ENCODE measurements at places on chromosomes 1 and 21.

DNA sequence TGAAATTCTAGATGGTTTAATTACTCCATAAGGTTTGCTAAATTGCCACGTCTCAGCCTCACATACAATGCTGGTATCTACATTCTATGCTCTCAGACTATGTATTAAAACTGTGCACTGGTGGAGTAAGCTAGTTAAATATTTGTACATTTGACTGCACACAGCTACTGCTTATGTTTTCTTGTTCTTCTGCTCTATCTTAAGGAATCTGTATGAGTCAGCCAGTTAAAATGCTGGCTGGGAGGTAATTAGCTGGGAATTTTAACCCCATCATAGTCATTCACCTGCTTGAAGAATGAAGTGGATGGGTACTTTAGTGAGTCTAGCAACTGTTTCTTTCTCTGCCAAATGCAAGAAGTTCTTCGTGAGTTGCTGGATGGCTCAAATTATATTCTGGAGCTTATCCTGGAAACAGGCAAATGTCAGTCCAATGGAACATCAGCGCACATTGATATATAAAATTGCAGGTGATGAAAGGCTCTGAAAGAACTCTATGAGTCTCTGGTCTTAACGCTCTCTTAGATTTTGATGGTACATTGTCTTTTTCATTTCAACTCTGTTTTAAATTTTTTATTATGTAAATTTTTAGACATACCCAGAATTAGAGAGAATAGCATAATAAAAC lies 83.4 kb downstream of the BACH1 start:
- DNase-seq, result no peak

GRCh38 chr1:153238527-153238926 lies 21.0 kb upstream of the LORICRIN start:
- no peak for DNase-seq

- no peak for DNase-seq
Measured at GRCh38 chr1:56898879-56899278, 44.3 kb downstream of the C8A start.

DNA sequence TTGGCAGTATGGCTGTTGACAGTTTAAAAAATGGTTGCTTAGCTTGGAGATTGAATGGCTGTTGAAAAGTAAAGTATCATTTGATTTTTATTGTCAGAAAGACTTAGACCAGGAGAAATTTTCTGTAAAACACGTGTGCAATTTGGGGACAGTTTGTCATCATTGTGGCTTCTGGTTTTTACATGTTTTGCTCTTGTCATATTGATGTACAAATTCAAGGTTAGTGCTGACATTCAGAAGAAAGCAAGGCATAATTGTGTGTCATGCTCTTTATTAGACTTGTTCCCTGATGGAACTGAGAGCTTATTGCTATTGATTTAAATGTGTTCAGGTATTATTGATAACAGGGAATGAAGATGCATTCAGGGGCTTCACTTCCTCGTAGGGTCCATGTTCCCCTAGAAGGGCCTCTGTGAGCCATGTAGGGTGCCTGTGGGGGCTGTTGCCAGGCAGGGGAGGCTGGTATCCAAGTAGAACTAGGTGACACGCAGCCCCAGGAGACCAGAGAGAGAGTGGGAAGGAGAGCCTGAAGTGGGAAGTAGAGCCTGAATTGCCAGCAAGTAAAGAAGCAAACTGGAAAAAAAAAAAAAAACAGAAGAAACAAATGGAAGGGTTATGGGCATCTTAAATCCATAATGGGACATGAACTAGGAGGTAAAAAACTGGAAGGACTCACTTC lies 32.7 kb upstream of the PLXNA2 start:
- no peak for DNase-seq

GRCh38 chr21:29302359-29302875 lies 3.7 kb downstream of the BACH1 start:
- DNase-seq, result no peak

DNA sequence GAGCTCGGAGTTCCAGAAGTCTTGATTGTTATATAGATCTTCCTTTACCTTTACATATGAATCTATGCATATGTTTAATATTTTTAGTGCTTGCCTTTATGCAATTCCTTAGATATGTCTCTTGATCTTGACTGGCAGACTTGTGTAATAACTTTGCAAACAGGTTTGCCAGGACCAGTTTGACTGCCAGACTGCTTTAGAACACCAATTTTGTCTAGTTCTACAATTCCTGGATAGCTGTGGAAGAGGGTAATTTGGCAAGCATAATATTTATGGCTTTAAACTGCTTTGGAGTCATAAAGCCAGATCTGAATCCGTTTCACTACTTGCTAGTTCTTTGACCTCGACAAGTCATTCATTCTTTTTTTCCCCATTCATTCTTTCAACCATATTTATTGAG lies 250.0 kb downstream of the FAF1 start:
- DNase-seq, result no peak

- DNase-seq, result no peak
Measured at GRCh38 chr1:16724718-16725438, 15.4 kb upstream of the RNU1-4 start.

- DNase-seq, result peak; percentile 29
Measured at GRCh38 chr21:42174173-42174572, 44.8 kb upstream of the ABCG1 start.

DNA sequence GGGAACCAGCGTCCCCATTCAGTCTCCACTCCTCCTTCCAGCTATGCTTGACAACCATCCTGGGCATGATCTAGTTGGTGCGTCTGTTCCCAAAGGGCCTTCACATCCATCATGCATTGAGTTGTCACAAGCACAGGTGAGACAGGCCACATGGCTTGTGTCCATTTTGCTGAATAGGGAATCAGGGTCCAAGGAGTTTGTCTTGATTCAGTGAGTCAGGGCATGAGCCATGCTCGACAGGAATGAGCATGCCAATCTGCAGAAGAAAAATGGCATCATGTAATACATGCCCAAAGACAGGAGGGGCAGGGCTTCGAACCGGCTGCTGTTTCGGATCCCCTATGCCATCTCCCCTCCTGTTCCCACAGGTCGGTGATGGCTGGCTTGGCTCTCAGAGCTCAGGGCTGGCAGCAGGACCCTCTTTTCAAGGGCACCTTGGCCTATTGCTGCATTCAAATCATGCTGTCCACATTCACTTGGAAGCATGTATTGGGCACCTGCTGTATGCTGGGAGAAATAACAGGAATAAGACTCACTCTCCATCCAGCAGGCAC lies 44.5 kb downstream of the PKP1 start:
- no peak for DNase-seq

DNA sequence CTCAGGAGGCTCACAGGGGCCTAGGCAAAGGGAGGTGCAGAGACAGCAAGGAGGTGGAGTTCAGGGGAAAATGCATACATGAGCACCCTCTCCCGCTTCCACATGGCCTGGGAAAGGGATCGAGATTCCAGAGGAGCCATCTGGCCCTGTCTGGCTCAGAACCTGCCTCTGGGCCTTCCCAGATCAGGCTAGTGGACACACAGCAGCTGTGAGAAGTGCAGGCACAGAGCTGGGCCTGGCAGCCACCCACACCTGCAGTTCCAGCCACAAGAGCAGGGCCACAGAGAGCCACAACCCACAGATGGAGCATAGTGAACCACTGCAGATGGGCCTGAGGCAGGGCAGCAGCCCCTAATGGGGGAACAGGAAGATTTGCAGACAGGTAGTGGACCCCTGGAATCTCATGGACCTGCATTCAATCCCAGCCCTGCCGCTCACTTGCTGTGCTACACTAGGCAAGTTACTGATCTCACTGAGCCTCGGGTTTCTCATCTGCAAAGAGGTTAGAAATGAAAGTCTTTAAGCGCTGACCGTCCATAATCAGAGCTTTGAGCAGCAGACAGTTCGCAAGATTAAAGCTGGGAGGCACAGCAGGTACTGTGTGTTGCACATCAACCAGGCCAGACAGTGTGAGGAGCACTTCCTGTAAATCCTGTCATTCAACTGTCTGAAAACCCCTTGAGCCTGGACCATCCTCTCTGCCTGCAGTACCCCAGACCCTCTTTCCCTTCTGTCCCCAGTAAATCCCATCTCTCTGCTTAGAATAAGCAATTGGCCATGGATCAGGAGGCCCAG lies 58.0 kb downstream of the MATN1 start:
- no peak for DNase-seq

GRCh38 chr1:62988867-62989266 lies 204.9 kb downstream of the ATG4C start:
- DNase-seq, result no peak

GRCh38 chr1:109314795-109315194 lies 8.0 kb upstream of the MYBPHL start:
- no peak for DNase-seq

- peak; percentile 22 for DNase-seq
Measured at GRCh38 chr1:20380616-20381035, 90.0 kb downstream of the VWA5B1 start.

DNA sequence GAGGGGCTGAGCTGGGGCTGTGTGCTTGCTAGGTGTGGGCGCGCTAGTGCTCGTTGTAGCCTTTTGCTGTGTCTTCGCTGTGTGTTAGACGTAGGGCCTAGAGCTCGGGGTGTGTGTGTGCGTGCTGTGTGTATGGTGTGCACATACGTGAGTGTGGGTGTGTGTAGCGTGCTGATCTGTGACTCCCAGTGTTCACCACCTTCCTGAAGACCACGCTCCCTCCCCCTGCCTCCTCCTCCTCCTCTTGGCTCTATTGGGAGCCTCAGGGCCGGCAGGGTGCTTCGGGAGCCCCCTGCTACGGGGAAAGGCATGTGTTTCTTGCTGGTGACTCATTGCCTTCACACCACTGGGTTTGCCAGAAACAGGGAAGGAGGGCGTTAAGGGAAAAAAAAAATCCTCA lies 9.4 kb upstream of the KCNC4 start:
- DNase-seq, result no peak

GRCh38 chr1:8019229-8019620 lies 6.9 kb downstream of the ERRFI1 start:
- DNase-seq, result no peak

DNA sequence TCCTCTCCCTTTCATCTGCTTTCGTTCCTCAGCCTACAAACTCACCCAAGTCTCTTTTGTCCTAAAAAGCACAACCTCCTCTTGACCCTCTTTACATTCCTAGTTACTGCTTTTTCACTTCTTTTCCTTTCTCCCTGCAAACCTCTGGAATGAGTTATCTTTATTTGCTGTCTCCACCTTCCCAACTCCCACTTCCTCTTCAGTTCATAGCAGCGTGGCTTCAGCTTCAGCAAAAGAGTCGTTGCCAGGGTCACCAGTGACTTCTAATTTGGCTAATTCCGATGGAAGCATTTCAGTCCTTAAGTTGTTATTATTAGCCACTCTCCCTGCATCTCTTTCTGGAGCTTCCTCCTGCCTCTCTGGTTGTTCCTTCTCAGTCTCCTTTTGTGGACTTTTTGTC lies 6.2 kb upstream of the TMEM54 start:
- no peak for DNase-seq

DNA sequence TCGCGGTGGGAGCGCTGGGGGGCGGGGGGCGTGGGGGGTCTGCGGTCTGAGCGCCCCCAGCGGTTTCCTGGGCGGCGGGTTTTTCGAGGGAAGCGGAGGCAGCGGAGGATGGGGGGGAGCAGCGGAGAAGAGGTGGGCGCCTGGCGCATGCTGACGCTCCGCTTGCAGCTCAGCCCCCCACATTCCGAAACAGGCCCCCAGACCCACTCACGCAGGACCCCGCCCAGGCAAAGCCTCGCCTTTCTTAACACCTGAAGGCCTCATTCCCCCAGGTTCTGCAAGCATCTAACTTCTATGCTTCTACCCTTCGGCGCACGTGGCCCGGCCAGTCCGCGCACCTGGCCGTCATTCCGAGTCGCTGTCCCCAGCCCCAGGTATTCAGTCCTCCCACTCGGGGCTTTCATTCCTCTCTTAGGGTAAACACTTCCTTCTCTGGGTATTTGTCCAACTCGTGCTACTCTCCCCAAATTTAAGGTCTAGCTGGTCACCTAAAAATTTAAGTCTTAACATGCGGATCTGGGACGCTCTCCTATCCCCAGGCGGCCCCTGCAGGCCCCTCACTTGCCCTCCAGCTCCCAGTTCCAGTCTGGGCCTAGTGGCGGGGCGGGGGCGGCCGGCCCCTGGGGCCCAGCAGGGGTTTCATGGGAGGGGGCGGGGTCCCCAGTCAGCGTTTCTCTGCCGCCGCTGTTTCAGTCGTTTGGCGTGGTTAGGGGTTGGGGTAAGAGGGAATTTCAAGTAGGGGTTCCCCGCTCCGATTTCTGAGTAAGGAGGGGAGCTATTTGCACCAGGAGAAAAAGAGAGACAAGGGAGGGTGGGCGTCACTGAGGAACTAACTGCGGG lies 2.8 kb upstream of the ZBTB7B start:
- DNase-seq, result no peak

DNA sequence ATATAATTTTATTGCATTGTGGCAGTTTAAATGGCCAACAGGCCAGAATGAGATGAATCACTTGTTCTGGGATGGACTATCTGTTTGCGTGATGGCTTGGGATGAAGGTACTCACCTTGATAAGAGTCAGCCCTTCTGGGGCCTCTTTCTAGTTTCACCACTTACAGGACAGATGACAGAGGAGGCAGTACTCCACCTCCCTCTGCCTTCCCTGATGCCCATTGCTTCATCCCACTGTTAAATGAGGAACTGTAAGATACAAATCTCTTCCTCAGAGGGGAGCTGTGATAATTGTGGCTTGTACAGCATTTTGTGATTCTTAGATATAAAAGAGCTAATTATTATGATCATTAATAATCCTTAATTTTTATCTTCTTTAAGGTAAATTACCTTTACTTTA lies 3.7 kb upstream of the TCHH start:
- DNase-seq, result no peak

- no peak for DNase-seq
Measured at GRCh38 chr1:178910023-178910422, 39.1 kb upstream of the ANGPTL1 start.

DNA sequence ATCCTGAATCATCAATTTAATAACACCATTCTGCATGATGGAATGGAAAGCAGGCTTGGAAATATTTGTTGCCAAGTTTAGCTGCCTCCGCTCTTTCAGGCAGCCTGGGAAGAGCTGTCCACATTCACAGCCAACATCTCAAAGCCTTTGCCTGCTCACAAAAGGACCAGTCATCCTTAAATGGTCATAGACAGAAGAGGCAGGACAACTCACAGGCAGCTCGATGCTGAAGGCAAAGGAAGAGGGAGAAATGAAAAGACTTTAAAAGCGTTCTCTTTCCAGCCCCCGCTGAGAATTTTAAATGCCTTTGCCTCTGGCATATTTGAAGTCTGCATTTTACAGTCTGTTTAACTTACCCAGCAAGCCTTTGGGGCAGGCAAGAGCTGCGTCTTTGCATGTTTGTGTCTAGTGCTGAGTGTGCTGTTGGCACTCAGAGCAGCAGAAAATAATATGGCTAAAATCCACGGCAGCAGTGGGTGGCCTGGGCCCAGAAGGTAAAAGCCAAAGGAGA lies 68.9 kb downstream of the NMNAT2 start:
- no peak for DNase-seq

DNA sequence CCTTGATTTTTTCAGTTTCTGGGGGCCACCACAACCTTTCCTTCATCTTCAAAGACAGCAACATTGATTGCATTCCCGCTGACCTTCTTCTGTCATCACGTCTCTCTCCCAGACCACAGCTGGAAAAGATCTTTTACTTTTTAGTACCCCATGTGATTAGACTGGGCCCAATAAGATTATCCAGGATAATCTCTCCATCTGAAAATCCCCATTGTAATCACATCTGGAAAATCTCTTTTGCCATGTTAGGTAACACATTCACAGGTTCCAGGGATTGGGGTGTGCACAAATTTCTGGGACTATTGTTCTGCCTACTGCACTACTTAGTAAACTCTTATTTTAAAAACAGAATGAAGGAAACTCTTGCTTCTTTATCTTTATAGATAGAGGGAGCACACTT lies 47.1 kb upstream of the INSL5 start:
- no peak for DNase-seq

Data from NCI-H1436 (cell line).